ENCODE measurements at places on chromosomes 1 and 21.

DNA sequence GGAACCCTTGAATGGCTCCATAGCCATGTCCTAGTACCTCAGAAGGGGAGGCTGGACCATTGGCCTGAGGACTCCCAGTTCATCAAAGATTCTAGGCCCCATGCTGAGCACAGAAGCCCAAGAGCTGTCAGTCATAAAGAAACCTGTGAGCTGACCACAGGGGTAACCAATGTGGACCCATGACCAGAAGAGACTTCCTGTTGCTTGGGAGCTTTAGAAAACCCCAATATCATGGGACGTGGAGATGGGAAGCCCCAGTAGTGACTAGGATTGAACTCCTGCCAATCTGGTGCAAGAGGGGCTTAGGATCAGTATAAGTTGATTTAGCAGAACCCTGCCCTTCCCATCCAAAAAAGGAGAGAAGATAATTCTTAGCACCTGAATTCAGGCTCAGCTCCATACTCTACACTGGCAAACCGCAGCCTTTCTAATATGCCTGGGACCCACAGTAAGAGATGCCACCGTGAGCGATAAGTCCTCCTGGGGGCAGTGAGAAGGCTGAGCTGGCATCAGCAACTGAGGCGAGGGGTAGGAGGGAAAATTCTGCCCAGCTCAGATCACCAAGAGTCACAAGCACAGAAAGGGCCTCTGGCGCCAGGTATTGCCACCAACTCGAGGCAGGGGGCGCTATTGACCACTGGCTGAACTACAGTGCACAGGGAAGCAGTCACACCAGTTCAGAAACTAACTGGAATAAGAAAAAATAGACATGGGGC, 108.9 kb downstream of the CAPN8 start:
- peak; percentile 55 for DNase-seq

DNA sequence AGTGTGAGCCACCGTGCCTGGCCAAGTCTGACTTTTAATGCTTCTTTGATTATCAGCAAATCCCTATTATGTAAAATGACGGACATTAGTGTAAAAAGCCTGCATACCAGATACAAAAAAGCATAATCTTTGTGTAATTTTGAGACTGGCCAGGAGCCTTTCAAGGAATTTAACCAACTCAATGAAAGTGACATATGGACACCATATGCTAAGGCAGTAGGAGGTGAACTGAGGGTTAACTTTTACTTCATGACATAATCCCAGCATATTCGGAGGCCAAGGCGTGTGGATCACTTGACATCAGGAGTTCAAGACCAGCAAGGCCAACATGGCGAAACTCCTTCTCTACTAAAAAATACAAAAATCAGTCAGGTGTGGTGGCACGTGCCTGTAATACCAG, 94.6 kb downstream of the EIF4G3 start:
- no peak for DNase-seq

DNA sequence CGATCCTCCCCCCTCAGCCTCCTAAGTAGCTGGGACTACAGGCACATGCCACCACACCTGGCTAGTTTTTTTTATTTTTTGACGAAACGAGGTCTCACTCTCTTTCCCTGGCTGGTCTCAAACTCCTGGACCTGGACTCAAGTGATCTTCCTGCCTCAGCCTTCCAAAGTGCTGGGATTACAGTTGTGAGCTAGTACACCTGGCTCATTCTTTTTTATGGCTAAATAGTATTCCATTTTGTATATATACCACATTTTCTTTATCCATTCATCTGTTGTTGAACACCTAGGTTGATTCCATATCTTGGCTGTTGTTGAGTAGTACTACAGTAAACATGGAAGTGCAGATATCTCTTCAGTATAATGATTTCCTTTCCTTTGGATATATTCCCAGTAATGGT, 62.3 kb upstream of the RCC1 start:
- DNase-seq = no peak

GRCh38 chr1:41582351-41582750, 97.9 kb upstream of the EDN2 start:
- DNase-seq = no peak

DNA sequence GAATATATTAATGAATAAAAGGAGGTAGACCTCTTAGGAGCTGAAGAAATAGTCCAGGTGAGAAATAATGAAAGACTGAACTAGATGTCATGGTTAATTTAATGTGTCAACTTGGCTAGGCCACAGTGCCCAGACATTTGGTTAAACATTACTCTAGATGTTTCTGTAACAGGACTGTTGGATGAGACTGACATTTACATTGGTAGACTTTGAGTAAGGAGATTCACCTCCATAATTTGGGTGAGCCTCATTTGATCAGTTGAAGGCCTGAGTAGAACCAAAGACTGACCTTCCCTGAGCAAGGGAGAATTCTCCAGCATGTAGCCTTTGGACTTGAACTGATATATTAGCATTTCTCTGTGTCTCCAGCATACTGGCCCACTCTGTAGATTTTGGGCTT, 49.2 kb upstream of the TACSTD2 start:
- DNase-seq = no peak

DNA sequence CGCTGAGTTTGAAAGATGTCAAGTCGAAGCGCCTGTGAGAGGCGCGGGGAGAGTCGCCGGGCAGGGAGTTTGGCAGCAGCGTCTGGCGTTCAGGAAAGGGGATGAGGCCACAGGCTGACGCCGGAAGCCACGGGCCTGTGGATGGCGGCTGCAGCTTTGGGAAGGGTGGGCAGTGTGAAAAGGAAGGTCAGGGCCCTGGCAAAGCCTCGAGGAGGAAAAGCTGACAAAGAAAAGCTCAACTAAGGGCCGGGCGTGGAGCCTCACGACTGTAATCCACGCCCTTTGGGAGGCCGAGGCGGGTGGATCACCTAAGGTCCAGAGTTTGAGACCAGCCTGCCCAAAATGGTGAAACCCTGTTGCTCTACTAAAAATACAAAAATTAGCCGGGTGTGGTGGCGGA, 25.2 kb upstream of the COX20 start:
- DNase-seq = no peak

GRCh38 chr1:100894603-100895539, at the start of gene EXTL2:
Gene EXTL2, minus strand, starts transcription at chr1:100894842. Its CDS starts 6,085 bp downstream, at chr1:100888757.
- peak; percentile 61 for DNase-seq

GRCh38 chr1:58406301-58407071, 140.0 kb downstream of the OMA1 start:
- no peak for DNase-seq

GRCh38 chr21:37365517-37366481, 774 bp upstream of the DYRK1A start:
- peak; percentile 56 for DNase-seq

GRCh38 chr1:24443241-24443656, 27.6 kb downstream of the NIPAL3 start:
- DNase-seq = no peak

- DNase-seq = no peak
Observed at GRCh38 chr1:198774421-198774820, 135.6 kb downstream of the PTPRC start.

DNA sequence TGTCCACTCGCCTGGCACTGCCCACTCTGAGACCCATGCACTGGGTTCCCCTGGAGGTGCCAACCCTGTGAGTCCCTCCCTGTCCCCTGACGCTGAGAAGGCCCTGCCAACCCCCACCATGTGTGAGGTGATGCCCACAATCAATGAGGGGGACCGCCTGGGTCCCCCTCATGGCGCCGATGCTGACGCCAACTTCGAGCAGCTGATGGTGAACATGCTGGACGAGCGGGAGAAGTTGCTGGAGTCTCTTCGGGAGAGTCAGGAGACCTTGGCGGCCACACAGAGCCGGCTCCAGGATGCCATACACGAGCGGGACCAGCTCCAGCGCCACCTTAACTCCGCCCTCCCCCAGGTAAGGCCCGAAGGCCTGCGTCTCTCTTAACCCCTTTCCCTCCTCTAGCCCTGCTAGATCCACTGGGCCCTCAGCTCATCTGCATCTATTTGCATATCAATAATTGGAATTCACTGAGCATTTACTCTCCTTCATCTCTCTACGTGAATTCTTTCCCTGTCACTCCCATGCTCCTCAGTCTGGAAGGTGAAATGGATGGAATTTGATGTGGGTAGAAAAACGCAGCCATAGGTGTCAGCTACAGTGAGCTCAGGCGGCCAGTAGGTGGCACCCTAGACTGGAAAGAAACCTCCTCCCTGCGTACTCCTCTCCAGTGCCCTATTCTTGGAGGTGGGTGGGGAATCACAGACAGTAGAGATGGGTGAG, 12.8 kb downstream of the PPFIA4 start:
- peak; percentile 45 for DNase-seq

GRCh38 chr1:119298687-119299303, 69.8 kb upstream of the HAO2 start:
- DNase-seq = no peak

- DNase-seq = no peak
Observed at GRCh38 chr1:111369177-111369576, 58.4 kb downstream of the OVGP1 start.

DNA sequence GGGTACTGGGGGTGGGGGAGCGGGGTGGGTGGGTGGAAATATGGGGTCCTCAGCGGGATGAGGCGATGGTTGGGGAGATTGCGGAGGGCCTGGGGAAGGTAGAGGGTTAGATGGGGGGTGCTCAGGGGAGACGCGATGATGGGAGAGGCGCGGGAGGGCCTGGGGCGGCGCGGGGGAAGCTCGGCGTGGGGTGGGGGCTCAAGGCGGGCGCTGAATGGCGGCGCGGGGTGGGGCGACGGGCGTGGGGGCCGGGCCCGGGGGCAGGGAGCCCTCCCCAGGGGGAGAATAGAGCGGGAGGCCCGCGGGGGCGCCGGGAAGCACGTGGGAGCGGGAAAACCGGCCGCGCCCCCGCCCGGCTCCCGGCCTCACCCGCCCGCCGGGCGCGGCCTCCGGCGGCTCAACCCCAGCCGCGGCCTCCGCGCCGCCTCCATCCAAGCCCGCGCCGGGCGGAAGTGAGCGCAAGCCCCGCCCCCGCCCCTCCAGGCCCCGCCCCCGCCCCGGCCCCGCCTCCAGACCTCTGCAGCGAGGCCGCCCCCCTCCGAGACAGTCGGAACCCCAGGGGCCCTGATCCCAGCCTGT, at the start of gene FAAP20:
TSS of gene FAAP20 (minus strand) at position 454 of the 579 bp plus-strand sequence. CDS start at position 431, 23 bp downstream.
- DNase-seq = peak; percentile 75

DNA sequence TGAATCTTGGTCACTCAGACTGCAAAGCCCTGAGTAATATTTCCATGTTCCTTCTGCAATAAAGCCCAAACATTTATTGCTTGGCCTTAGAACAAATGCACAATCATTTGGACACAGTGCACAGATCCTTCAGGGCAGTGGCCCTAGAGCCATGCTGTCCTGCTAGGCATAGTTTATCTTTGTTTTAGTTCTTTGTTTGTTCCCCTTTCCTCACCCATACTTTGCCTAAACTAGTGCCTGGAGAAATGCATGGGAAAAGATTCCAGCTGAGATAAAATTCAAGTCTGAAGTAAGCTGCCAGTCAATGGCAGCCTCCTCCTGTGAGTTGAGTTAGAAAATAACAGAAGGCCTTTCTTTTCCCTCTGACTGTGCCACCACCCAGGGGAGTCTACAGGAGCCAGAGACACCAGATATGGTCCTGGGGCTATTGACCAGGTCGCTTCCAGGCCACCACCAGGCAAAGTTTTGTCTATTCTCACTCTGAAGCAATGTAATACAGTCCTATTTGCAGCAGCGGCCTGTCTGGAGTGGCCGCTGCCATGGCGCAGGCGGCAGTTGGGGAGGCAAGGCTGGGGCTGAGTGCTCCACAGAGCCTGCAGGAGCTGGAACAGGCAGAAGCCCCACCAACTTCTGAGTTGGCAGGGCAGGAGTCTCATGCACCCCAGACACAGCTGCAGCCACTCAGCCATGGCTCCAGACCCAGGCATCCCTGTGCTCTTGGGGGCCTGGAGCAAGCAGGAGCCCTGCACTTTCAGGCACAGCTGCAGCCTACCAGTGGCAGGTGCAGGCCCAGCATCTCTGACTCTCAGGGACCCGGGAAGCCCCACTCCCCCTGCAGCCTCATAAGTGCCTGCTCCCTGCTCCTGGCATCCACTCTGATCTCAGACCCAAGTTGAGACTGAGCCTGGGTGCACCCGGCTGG, 258.6 kb downstream of the GPATCH2 start:
- no peak for DNase-seq

DNA sequence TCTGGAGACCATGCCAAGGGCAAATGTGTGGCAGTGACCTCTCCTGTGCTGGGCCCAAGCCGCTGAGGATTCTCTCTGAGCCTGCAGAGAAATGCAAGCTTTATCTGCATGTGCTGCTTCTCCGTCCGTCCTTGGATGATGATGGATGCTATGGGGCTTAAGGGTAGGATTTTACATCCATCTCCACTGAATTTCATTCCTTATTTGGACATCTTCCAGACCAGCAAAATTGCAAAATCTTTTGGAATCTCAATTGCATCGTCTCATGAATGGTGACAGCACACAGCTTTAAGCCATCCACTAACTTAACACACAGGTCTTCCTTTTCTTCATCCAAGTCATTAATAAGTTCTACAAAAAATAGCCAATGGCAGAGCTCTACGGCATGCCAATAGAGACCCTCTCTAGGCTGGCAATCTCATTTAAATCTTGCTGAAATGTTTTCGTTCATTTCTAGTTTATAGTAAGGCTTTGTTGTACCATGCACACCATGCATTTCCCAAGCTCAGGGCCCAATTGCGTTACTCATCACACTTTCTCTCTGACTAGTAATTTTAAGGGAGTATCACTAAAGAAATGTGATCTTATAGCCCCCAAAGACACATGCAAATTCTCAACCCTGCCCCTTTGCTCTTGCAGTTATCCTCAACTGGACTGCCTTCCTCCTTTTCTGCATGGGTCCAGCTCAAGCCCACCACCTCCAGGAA, 11.1 kb downstream of the BATF3 start:
- DNase-seq = no peak

- DNase-seq = no peak
Observed at GRCh38 chr1:160400646-160401486, 502 bp downstream of the VANGL2 start.

DNA sequence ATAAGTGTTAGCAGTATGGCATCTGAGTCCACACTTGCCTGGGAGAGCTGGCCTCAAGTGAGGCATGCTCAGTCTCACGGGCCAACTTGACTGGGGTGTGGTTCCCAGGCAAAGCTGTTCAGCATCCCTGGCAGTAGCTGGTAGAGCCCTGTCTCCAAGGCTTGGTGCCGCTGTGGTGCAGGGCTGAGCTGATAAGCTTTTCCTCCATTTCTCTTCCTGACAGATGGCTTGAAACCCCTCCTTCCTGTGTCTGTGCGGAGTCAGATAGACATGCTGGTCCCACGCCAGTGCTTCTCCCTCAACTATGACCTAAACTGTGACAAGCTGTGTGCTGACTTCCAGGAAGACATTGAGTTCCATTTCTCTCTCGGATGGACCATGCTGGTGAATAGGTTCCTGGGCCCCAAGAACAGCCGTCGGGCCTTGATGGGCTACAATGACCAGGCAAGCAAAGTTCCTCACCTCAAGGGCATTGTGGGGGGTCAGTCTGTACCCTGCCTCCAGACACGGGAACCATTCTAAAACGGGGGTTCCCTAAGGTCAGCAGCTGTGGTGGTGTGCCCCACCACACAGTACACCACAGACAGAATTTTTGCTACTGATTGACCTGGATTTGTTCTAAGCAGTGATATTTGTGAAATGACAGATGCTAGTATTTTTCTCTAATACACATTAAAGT, 13.7 kb upstream of the MIIP start:
- DNase-seq = no peak

- DNase-seq = no peak
Observed at GRCh38 chr1:51299185-51299885, 31.0 kb downstream of the TTC39A start.
